KBM-7 (cell line): ENCODE measurements at places on chromosomes 4 and X.

DNA sequence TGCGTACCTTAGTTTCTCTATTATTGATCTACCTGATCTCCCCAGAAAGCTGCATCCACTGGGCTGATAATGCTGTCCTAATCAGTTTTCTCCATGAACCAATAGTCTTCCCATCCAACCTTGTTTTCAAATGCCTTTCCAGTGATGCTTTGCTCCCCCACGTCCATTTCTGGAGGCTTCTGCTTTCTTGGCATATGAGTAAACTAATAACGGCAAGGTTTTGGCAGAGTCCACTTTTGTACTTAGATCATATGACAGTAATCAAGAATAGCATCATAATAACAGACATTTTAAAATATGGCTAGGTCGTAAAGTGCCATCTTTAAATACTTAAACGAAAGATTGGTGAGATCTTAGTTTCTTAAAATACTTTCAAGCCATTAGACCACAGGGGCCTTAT lies 38.4 kb upstream of the FAM9B start:
- DNase-seq, result no peak

- no peak for DNase-seq
Measured at GRCh38 chr4:150961566-150961965, 53.5 kb downstream of the LRBA start.

- DNase-seq, result no peak
Measured at GRCh38 chrX:6990552-6991193, 156.8 kb upstream of the STS start.

DNA sequence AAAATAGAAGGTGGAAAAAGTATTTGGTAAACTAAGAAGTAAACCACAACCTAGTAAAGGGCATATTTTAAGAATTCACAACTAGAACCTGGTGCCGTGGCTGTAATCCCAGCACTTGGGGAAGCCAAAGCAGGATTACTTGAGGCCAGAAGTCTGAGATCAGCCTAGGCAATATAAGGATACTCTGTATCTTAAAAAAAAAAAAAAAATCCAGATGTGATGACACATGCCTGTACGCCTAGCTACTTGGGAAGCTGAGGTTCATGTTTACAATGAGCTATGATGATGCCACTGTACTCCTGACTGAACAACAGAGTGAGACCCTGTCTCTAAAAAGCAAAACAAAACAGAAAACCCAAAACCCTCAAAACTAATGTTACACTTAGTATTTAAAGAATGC lies 294.9 kb upstream of the ZCCHC13 start:
- DNase-seq, result no peak

GRCh38 chr4:141254326-141254725 lies 33.6 kb downstream of the ZNF330 start:
- DNase-seq, result no peak

GRCh38 chr4:172152284-172152683 lies 339.1 kb downstream of the GALNTL6 start:
- DNase-seq, result no peak
